ENCODE measurements at places on chromosomes 6 and 20. TPM values are rescaled to one million over a fixed set of nuclear protein-coding genes. Genes with fewer than 3 reads are reported as not detected.

DNA sequence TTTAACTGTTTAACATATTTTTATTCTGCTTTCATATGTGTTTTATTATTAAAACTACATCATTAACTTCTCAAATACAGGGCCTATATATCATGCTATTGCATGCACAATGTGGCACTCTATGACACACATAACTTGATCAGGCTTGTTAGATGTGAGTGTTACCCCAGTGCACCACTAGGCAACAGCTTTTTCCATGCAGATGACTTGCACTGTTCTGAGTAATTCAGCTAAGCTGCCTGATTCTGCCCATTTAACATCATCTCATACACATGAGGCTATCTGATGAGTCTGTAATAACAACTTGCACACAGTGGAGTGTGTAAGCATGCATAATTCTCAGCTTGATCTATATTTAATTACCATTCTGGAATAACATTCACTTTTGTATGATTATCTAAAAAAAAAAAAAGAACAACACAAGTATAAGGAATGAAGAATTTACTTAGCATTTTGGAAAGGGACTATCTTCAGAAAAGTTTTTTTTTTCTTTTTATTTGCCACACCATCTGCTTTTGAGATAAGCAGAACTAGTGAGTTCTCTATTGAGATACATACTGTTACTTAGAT lies 83.1 kb downstream of the GRM1 start:
- DNase-seq, result no peak

DNA sequence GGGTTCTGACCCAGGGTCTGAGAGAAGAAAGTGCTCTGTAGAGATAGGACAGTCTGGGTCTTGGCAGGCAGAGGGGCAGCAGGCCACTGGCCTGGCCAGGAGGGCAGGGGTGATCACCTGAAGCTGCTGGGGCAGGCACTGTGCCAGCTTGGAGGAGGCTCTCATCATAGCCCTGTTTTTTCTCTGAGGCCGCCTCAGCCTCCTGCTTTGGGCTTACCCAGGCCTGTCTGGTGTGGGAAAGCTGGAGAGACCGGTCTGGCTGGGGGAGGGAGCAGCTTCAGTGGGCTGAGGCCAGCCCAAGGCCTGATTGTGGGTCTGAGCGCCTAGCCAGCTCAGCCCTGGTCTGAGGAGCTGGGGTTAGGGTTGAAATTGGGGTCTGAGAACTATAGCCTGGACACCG lies 3.9 kb downstream of the LPIN3 start:
- peak; percentile 35 for DNase-seq

The TULP4 gene
- 92.9 TPM for total RNA-seq

- DNase-seq, result no peak
Observed at GRCh38 chr6:63864671-63865318, 229.2 kb downstream of the PHF3 start.

GRCh38 chr6:79305020-79305419 lies 70.5 kb upstream of the HMGN3 start:
- no peak for DNase-seq

DNA sequence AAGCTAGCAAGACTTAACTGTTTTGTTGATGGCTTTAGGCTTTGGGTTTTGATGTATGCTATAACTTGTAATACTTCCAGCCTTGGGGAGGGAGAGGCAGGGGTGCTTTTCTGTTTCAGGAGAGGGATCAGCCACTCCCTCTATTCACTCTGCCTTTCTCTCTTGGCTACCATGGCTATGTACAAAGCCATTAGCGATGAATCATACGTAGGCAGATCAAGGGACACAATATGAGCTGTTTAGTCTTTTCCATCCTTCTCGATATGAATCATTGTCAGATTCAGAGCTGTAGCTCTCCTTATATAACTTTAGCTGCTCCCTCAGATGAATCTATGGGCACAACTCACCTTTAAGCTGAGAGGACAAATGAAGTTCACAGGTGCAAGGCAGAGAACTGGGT lies 230.6 kb downstream of the TSHZ2 start:
- no peak for DNase-seq

The NKAIN4 gene
- total RNA-seq, result not detected

- no peak for DNase-seq
Observed at GRCh38 chr20:59047938-59048680, 5.5 kb upstream of the PRELID3B start.

- no peak for DNase-seq
Observed at GRCh38 chr20:7171911-7172310, 404.4 kb downstream of the BMP2 start.

All from ovary (tissue), 10 donors.